Stimulated activated CD4-positive, alpha-beta T cell treated with anti-CD3 and anti-CD28 coated beads, Interleukin-4, amount 100 ng/mL, for 4 hours (primary cell): ENCODE measurements at places on chromosomes 4 and X.

GRCh38 chr4:97507587-97508245 lies 635.6 kb downstream of the STPG2 start:
- no peak for DNase-seq

DNA sequence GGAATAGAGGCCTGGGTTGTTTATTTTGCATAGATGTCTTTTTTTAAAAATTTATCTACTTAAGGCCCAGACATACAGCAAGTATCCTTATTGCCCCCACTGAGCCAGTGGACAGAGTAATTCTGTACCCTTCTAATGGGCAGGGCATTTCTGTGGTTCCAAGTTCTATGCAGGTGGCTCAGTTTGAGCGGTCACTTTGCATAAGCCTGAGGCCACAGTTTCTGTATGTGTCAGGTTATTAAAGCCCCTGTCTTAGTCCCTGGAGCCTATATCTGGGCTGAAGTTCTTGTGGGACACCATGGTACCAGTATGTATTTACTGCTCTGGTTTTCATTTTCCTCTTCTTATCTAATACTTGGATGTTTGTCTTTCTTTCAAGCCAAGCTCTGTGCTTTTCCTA lies 168.8 kb downstream of the MID1IP1 start:
- DNase-seq: no peak

DNA sequence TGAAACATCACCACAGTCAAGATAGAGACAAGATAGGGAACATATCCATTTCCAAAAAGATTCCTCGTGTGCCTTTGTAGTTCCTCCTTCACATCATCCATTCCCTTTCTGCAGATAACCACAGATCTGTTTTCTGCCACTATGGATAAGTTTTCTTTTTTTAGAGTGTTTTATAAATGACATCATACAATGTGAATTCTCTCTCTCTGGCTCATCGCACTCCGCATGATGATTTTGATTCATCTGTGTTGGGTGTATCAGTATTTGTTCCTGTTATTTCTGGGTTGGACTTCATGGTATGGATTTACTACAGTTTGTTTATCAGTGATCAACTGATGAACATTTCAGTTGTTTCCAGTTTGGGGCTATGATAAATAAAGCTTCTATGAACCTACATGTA lies 23.2 kb upstream of the ANXA3 start:
- DNase-seq: no peak

DNA sequence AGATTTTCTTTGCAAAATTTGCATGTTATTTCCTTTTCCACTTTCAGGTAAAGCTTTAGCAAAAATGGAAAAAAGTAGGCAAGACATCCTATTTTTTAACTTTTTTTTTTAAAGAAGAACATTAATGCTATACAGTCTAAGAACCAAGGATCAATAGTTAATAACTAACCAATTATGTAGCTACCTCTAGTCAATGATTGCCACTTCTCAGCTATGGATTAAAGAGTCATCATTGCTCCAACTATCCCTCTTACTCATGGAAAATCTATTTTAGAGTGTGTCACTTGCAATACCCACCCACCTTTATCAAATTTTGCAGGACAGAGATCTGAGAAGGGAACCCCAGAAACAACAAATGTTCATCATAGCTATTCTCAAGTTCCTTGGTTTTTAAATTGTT lies 223.1 kb downstream of the ANK2 start:
- no peak for DNase-seq

DNA sequence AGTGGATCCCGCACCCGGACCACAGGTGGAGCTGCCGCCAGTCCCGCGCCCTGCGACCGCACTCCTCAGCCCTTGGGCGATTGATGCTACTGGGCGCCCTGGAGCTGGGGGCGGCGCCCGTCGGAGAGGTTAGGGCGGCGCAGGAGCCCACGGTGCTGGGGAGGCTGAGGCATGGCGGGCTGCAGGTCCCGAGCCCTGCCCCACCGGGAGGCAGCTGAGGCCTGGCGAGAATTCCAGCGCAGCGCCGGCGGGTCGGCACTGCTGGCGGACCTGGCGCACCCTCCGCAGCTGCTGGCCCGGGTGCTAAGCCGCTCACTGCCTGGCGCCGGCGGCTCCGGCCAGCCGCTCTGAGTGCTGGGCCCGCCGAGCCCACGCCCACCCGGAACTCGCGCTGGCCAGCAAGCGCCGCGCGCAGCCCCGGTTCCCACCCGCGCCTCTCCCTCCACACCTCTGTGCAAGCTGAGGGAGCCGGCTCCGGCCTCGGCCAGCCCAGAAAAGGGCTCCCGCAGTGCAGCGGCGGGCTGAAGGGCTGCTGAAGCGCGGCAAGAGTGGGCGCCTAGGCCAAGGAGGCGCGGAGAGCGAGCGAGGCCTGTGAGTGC lies 1256.5 kb downstream of the STIM2 start:
- DNase-seq: no peak

- peak; percentile 24 for DNase-seq
Measured at GRCh38 chrX:132737743-132738142, 220.7 kb downstream of the HS6ST2 start.

GRCh38 chrX:111761578-111762135 lies 80.7 kb downstream of the ALG13 start:
- no peak for DNase-seq

- no peak for DNase-seq
Measured at GRCh38 chrX:66130469-66130868, 33.6 kb upstream of the HEPH start.

- DNase-seq: no peak
Measured at GRCh38 chr4:33065749-33066148, 2345.6 kb downstream of the PCDH7 start.

- no peak for DNase-seq
Measured at GRCh38 chrX:23373129-23373804, 38.6 kb downstream of the PTCHD1 start.

- no peak for DNase-seq
Measured at GRCh38 chr4:111037591-111038360, 414.9 kb upstream of the PITX2 start.

- no peak for DNase-seq
Measured at GRCh38 chr4:113276464-113277170, 227.2 kb downstream of the ANK2 start.

DNA sequence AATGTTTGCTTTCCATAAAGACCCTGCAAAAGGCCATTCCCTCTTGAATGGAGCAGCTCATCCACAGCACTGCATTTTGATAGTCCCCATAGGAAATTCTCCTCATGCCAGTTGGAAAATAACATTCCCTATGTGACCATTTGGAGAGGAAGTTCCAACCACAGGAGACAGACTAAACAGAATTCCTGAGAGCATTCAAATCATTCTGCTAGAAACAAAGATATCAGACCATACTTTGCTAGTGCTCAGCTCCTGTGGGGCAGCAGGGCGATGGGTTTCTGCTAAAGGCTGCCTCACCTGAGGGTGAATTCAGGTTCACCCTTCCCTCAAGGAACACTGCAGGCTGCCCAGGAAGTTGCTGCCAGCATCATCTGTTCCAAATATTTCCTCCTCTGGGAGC lies 58.8 kb downstream of the LNX1 start:
- DNase-seq: no peak

DNA sequence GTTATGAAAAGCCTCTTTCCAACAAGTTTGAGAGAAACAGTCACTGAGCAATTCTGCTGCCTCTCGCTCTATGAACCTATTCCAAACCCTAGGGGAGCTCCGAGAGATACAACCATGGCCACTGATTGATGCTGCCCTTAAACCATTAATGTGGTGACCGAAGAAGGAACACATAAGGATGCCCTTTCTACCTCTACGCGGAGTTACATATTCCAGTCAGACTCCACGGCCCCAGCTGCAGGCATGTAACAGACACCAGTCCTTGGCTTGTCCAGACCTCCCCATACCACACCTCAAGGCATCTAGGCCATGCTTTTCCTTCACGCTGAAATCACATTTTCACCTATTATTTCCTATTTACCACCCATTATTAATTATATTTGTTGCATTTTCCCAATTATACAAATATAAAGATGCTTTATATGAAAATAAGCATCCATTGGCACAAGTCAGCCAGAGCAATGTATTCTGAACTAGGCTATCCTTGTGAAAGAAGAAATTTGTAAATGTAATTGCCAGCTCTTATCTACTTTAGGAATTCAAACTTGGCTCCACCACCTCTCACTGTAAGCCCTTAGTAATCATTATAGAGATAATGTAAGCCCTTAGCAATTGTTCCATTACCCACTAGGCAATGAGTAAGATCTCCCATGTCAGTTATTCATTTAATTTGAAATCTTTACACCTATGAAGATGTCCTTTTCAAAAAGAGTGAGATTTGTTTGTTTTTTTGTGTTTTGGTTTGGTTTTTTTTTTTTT lies 338.4 kb downstream of the NR3C2 start:
- DNase-seq: no peak

GRCh38 chrX:21528076-21528475 lies 130.1 kb downstream of the KLHL34 start:
- no peak for DNase-seq

DNA sequence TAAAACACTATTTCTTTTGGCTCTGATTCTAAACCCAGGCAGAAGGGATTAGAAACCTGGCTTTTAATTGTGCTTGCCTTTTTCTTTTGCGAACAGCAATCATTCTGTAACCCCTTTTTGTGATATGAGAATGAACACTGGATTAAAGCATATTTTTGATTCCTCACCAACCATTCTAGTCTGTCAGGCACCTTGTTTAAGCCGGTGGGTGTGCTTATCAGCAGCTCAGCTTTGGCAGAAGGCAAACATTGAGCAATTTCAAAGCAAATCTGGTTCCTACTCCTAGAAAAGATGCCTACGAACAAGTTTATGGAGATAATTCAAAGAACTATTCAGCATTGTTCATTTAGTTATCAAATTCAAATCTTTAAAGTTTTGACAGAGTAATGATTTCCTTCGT lies 265.1 kb upstream of the FAM241A start:
- DNase-seq: no peak

DNA sequence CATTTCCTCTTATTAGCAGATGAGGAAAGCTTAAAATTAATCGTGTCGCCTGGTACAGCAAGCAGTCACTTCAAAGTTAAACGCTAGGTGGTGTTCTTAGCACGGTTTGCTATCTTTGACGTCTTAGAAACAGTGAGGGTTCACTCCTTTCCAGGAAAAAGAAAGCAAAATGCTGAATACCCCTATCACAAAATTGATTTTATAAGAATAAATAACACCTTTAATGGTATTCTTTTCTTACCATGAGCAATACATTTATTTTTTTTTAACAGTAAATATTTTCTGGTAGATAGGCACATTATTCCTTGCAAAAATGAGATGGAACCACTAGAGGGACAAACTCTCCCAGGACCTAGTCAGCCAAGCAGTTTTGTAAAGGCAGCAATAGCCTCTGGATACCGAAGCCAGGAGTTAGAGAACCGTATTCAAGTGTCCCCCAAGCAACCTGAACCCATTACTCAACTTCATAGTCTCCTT lies 153.9 kb downstream of the KDR start:
- DNase-seq: no peak

- DNase-seq: no peak
Measured at GRCh38 chrX:120726294-120726693, 96.4 kb upstream of the C1GALT1C1 start.

DNA sequence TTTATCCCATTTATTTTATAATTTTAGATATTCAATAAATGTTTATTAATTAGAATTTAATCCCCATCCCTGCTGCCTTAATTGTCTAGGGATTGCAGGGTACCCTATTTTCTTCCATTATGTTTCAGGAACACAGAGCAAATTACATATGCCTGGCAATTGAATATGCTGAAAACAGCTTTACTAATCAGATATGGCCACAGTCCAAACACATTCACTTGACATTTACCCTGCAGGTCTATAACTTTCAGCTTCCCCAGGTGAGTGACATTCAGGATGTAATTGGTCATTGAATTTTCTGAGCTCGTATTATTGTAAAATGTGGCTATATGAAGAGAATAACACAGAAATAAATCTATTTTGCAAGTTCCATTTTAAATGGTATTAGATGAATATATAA lies 218.7 kb upstream of the NDST4 start:
- DNase-seq: no peak

DNA sequence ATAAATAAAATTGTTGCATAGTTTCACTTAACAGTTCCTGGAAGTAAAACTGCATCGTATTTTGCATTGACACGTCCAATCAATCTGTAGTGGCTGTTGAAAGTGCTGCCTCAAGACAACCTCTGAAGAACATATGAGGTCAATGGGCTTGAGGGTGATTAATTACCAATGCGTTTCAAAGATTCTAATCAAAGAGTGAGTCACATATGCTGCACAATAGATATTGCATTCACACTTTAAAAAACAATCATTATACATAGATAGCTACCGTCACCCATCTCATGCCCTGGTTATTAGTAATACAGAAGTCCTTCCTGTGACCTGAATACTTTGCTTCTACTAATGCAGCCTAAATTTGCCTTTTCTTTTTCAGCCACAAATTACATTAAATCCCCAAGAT lies 743.3 kb upstream of the SLIT2 start:
- DNase-seq: no peak

DNA sequence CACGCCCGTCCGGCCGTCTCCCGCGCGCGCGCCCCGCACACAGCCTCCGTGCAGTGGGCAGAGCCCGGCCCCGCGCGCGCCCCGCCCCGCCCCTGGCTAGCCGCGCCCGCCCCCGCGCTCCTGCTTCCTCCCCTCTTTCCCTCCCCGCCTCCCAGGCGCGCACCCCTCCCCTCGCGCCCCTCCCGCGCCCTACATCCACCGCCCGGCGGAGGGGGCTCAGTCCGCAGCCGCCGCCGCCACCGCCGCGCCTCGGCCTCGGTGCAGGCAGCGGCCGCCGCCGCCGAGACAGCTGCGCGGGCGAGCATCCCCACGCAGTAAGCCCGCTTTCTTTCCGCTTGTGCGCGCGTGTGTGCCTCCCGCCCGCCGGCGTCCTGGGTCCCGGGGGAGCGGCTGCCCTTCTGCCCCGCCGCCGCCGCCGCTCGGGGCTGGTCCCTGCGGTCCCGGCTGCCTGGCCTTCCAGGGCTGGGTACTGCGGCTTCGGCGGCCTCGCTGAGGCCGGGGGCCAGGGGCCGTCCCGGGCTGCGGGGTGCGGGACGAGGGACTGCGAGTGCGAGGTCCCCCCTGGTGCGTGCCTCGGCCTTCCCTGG lies at the start of gene FHL1:
TSS of gene FHL1 (plus strand) at position 219 of the 587 bp plus-strand sequence.
- peak; percentile 62 for DNase-seq

- no peak for DNase-seq
Measured at GRCh38 chr4:138788267-138788790, 227.3 kb upstream of the NOCT start.

GRCh38 chr4:58760737-58761136 lies 1650.6 kb upstream of the IGFBP7 start:
- DNase-seq: no peak

GRCh38 chr4:47505666-47506065 lies 20.6 kb downstream of the ATP10D start:
- no peak for DNase-seq

DNA sequence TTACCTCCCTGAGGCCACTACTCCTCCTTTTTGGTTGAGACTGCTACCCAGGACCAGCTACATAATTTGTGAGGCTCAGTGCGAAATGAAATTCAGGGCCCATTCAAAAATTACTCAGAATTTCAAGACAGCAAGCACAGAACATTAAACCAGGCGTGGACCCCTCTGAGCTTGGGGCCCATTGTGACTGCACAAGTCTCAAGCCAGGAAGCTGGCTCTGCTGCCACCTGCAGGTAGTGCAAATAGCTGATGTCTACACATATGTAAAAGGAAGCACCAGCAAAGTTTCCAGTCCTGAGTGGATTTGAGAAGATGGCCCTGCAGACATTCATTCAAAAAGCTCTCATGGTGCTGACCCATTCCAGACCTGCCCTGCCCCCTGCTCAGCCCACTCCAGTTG lies 213.4 kb upstream of the LNX1 start:
- DNase-seq: no peak
